SK-N-SH (cell line): ENCODE measurements at places on chromosomes 5 and 9.

DNA sequence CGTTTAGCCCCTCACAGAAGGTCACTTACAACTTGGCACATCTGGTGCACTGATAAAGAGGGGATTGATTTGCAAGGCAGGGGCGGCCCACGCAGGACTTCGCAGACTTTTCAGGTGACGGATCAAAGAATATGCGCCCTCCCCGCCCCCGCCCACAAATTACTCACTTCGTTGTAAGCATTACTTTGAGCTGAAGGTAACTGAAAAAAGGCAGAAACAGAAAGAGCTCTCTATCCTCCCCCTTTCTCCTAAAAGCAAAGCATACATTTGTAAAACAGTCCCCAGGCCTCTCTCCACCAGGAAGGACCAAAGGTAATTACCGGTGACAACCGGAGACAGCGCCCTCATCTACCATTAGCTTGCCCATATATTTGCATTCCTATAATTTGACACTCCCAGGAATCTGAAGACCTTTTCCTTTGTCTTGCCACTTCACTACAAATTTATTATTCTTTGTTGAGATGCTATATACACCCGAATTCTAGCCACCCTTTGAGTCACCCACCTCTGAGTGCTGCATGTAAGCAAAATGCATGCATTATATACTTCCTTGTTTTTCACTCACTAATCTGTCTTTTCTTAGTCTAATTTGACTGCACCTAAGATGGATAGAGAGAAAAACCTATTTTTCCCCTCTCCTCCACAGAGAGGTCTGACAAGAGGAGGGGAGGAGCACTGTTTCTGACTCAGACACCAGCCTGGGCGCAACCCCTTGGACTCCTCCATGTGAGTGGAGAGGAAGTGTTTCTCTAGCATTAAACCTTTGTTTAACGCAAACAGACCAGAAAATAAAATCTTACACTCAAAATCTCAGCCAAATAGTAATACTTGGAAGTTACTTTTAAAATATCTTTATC, 74.7 kb upstream of the SPIN1 start:
- no peaks in the 10 kb centered on the region for H3K36me3 ChIP-seq
- H3K4me3 ChIP-seq = no peak overlapping the region; the same call in 1 of the 2 replicates
- no peak overlapping the region for H3K27ac ChIP-seq
- no peaks in the 10 kb centered on the region for H3K4me1 ChIP-seq
- no peak for DNase-seq
- no peaks in the 10 kb centered on the region for H3K27me3 ChIP-seq

DNA sequence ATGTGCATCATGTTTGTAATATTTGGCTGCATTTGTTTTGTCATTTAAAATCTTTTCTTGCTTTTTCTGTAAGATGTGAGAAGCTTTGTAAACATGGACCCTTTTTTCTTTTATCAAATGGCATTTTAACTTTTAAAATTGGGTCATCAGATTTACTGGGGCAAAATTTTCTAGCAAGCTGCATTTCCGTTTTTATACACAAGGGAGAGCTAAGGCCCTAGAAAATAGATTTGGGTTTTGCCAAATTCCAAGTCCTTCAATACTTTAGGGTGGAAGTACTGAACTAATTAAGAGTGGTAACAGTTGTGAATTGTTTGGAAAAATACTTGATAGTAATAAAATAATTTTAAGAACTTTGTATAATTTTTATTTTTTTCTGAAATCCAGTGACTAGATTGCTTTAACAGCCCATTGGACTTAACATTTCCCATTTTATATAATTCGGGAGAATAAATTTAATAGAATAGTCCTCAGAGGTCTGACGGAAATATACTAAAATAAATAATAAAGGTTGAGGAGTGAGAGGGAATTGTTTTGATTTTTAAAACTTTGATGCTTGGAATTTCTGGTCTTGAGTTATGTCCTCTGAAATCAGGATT, 117.4 kb downstream of the SMARCA2 start:
- H3K4me1 ChIP-seq = 0 out of 2 replicates have a peak, but pooled peaks cover 5% of the 10 kb centered on the region
- no peaks in the 10 kb centered on the region for H3K36me3 ChIP-seq
- DNase-seq = peak; percentile 44
- H3K4me3 ChIP-seq = no peak overlapping the region

DNA sequence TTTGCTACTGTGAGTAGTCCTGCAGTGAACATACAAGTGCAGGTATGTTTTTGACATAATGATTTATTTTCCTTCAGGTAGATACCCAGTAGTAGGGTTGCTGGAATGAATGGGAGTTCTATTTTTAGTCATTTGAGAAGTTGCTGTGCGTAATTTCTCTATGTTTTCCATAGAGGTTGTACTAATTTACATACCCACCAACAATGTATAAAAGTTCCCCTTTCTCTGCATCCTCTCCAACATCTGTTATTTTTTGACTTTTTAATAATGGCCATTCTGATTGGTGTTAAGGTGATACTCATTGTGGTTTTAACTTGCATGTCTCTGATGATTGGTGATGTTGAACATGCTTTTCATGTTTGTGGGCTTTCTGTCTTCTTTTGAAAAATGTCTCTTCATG, 64.7 kb upstream of the CTSL start:
- H3K4me3 ChIP-seq = no peak overlapping the region
- no peaks in the 10 kb centered on the region for H3K27me3 ChIP-seq
- no peaks in the 10 kb centered on the region; the same call in 1 of the 2 replicates for H3K4me1 ChIP-seq
- H3K36me3 ChIP-seq = no peaks in the 10 kb centered on the region

DNA sequence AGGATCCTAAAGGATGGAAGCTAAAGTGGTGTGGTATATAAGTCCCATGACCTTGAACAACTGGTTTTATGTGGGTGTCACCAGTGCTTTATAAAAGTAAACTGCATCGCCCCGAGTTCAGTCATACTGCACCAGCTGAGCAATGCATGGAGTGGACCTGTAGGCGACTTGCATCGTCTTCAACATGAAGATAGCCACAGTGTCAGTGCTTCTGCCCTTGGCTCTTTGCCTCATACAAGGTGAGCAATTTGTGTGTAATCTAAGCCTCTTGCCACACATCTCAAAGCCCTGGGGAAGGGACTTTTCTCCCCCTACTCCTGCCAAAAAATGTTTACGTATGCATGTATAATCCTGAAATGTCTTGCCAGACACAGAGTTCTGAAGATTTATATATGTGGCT, at the start of gene SPINK5:
SPINK5 (plus strand) TSS at position 120 of the 400 bp plus-strand sequence; CDS start at position 185, 65 bp downstream.
- DNase-seq = no peak
- no peaks in the 10 kb centered on the region; the same call in 1 of the 2 replicates for H3K27me3 ChIP-seq
- H3K36me3 ChIP-seq = no peaks in the 10 kb centered on the region

- H3K27ac ChIP-seq = peak overlapping the region; percentile 97
- 0 out of 2 replicates have a peak overlapping the region, but pooled peaks have one; percentile 8 for H3K4me3 ChIP-seq
- H3K4me1 ChIP-seq = peaks cover 62% of the 10 kb centered on the region
- no peaks in the 10 kb centered on the region for H3K27me3 ChIP-seq
Measured at GRCh38 chr5:142360607-142361120, 35.8 kb upstream of the SPRY4 start.

GRCh38 chr5:53928641-53929040, 368.2 kb downstream of the NDUFS4 start:
- no peak overlapping the region for H3K27ac ChIP-seq
- DNase-seq = no peak
- no peaks in the 10 kb centered on the region for H3K27me3 ChIP-seq

GRCh38 chr5:173321886-173322285, 6.3 kb downstream of the STC2 start:
- peaks cover 7% of the 10 kb centered on the region for H3K36me3 ChIP-seq
- no peak overlapping the region for H3K4me3 ChIP-seq
- H3K4me1 ChIP-seq = peaks cover 39% of the 10 kb centered on the region
- no peaks in the 10 kb centered on the region for H3K27me3 ChIP-seq
- H3K27ac ChIP-seq = no peak overlapping the region

DNA sequence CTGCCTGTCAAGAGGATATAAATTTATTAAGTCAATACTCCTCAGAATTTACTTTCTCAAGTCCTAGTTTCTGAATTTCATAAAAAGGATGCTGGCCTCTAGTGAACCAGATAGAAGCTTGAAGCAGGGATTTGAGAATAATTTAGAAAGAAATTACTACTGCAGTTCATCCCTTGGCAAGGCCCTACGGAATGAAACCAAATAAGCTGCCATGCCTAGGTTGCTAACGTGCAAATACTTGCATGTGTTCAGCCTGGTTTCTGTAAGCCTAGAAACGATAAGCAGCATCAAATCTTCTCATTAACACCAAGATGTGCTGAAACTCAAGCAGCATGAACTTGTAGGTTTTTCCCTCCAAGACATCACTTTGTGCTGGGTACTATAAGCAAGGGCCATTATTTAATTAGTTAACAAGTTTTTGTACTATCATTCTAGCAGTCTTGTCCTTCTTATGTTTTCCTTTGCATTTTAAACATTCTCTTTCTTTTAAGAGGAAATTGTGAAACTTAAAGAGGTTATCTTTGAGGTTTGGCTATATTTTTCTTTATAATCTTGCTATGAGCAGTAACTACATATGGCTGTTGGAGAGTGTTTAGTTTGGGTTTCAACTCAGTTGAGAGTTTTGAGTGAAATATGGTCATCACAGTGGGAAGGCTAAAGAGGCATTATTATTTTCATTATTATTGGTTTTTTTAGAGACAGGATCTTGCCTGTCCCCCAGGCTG, 71.8 kb downstream of the ADAMTSL1 start:
- H3K36me3 ChIP-seq = no peaks in the 10 kb centered on the region
- no peaks in the 10 kb centered on the region for H3K27me3 ChIP-seq
- DNase-seq = no peak
- no peak overlapping the region for H3K27ac ChIP-seq
- H3K4me1 ChIP-seq = peaks cover 20% of the 10 kb centered on the region
- H3K4me3 ChIP-seq = no peak overlapping the region

DNA sequence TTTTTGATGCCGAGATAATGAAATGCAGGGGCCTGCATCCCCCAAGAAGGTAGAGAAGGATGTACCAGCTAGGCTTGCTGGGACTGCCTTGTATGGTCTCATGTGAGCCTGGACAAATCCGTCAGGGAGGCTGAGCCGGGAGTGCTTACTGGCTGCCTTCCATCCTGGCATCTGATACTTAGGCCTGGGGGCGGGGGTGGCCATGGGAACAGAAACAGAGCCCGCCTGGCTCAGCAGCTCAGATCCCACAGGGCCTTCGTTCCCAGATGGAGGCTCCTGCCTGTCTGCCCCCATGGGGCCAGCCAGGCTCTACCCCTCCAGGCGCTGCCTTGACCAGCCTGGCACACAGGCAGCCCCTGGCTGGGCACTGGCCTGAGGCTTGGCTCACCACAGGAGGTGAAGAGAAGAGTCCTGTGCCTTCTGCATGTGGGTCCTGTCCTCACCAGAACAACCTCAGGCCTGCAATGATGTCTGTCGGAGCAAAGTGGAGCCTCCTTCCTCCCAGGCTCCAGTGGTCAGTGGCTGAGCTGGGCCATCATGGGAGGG, 10.5 kb upstream of the SPATA31E1 start:
- H3K36me3 ChIP-seq = no peaks in the 10 kb centered on the region
- H3K4me3 ChIP-seq = no peak overlapping the region
- no peaks in the 10 kb centered on the region for H3K27me3 ChIP-seq
- peak; percentile 85 for DNase-seq

DNA sequence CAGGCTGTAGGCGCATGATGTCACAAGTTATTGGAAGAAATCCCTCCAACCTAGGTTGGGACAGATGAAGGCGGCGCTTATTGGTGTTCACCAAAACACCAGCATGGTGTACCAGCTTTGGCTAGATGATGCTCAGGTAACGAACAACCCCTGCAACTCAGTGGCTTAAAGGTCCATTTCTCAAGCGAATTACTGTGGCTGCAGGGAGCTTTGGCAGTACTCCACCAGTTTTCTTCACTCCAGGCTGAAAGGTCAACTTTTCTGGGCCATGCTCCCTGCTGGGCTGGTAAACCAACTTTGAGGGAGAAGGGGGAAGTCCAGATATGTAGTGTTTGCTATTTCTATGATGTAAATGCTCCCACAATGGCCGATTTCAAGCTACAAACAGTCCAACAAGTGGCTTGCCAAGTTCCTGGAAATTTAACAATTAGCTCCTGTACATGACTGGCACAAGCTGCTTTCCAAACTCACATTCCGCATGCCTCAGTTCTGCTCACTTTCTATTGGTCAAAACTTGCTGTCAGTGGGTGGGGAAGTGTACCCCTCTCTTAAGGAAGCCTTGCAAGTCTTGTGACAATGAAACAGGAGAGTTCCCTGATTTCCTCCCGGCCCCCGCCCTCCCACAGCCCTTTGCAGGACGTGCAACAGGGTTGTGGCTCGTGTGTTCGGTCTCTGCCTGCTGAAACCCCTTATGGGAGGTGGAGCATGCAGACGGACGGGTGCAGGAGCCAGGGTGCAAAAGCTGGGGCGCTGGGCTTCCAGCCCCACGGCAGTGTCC, 588 bp upstream of the ZBED3 start:
- peaks cover 6% of the 10 kb centered on the region for H3K36me3 ChIP-seq
- DNase-seq = no peak
- peak overlapping the region; percentile 94 for H3K27ac ChIP-seq
- peaks cover 10% of the 10 kb centered on the region for H3K4me1 ChIP-seq
- H3K27me3 ChIP-seq = no peaks in the 10 kb centered on the region

DNA sequence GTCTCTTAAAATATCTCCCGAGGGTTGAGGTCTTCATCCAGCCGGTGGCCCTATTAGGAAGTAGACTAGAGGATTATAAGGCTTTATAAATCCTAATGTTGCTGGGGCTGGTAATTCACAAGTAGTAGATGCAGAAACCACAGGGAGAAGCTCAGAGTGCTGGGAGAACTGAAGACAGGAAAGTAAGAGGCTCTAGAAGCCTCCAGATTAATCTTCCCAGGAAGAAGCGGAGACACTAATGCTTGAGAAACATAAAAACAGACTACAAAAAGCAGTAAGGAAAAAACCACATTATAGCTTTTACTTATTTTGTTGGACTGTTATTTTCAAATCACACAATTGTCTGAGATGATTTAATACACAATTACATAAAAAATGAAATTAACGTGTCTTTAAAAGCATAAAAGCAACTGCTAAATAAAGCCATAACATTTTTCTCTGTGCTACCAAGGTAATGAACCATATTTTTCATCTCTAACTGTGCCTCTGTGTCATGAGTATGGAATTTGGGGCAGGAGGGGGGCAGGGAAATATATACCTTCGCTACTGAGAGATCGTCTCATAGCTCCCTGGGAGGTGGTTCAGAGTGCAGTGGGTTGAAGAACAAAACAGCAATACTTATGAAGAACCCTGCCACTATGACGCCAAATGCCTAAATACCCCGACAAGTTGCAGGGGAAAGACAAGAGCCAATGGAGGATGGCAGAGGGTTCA, 806.2 kb upstream of the WWC1 start:
- H3K4me1 ChIP-seq = no peaks in the 10 kb centered on the region; the same call in 1 of the 2 replicates
- no peak for DNase-seq
- H3K27ac ChIP-seq = no peak overlapping the region
- H3K27me3 ChIP-seq = no peaks in the 10 kb centered on the region

- no peak for DNase-seq
- H3K4me1 ChIP-seq = no peaks in the 10 kb centered on the region
- H3K36me3 ChIP-seq = no peaks in the 10 kb centered on the region
- no peak overlapping the region for H3K4me3 ChIP-seq
Measured at GRCh38 chr9:35226651-35227050, 64.8 kb downstream of the UNC13B start.

DNA sequence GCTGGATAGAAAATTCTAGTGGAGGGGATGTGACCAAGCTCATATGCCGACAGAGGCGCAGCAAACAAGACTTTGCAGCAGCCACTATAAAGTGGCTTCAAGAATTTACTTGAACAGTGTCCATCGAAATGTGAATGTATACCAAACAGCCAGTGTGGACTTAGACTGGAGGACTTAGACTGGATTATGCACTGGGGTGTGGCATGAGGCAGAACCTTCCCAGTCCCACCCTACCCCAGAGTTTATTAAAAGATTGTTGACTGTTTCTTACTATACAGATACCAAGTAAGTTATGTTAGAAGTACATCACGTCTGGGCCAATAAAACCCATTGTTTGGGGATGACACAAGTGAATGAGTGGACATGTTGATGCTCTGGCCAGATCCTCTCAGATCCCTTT, 561.3 kb upstream of the KLF4 start:
- no peaks in the 10 kb centered on the region; the same call in 1 of the 2 replicates for H3K4me1 ChIP-seq
- no peak for DNase-seq
- no peaks in the 10 kb centered on the region for H3K27me3 ChIP-seq
- H3K27ac ChIP-seq = no peak overlapping the region
- H3K36me3 ChIP-seq = no peaks in the 10 kb centered on the region
- H3K4me3 ChIP-seq = no peak overlapping the region
